Psoas muscle (tissue), 8 donors: ENCODE measurements at places on chromosomes 1 and 21.

DNA sequence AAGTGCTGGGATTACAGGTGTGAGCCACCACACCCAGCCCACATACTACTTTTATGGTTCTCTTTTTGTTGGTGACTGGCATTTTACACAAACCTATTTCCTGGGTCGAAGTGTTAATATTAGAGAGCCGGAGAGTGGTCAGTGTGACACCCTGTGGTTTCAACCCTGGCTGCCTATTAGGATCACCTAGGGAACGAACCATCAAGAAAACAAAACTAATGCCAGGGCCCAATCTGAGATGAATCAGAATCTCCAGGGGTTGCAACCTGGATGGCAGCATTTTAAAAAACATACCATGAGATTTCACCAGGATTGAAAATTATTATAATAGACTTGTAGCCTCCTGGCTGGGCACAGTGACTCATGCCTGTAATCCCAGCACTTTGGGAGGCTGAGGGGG is 6.1 kb downstream of the MRPS21 start:
- DNase-seq: no peak

- peak; percentile 83 for DNase-seq
Measured at GRCh38 chr1:207885129-207886032, 25.5 kb downstream of the CD34 start.

- DNase-seq: peak; percentile 72
Measured at GRCh38 chr1:182299728-182300616, 91.6 kb downstream of the GLUL start.

GRCh38 chr21:42547001-42547905 is 33.6 kb downstream of the SLC37A1 start:
- DNase-seq: no peak

DNA sequence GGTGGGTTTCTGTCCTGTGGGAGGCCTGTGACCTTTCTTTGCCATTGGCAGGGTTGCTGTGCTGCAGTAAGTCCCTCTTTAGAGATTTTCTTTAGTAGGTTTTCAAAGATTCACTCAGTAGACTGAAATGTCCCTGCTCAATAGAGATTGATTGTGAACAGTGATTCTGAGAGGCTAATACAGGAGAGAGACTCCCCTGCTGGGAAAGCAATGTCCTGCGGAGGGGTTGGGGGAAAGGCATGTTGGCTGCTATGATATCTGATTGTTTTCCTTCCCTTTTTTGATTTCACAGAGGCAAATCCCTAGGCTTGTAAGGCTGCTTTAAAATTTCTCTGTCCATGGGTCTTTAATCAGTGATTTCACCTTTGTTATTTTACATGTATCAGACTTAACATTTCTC is 589.9 kb downstream of the ADGRL2 start:
- DNase-seq: no peak

DNA sequence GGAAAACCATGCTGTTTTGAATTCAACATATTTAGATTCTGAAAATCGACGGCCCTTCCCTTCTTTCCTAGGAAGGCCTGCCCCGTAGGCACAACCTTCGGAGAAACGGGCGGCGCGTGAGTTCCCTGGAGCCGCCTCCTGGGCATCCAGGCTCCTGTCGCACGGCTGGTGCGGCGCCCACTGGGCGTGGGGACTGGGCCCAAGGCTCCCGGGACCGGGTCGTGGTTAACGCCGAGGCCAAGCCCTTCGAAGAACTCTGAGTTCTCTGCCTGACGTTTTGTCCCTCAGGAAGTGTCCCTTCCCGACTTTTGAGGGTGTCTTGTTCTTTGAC is 19.2 kb upstream of the TBX15 start:
- DNase-seq: no peak

- DNase-seq: no peak
Measured at GRCh38 chr1:55156093-55156492, 59.1 kb downstream of the USP24 start.

GRCh38 chr1:118201524-118201923 is 16.5 kb upstream of the SPAG17 start:
- no peak for DNase-seq
